ELR (cell line): ENCODE measurements at places on chromosomes 1 and 21.

DNA sequence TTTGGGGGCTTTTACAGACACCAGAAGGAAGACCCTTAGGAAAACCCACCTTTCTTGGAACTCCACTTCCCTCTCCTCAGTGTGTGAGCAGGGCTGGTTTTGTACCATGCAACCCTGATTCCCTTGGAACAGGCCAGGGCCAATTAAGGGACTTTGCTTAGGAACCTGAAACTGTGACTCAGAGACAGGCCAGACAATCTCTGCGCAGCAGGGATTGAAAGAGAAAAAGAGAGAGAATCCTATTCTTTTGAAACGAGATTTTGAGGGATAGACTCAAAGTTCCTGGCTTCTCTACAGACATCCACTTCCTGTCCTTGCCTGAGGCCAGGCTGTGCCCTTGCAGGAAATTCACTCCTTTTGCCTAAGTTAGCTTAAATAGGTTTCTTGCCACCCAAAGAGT, 23.1 kb upstream of the C1orf198 start:
- DNase-seq = peak; percentile 26

DNA sequence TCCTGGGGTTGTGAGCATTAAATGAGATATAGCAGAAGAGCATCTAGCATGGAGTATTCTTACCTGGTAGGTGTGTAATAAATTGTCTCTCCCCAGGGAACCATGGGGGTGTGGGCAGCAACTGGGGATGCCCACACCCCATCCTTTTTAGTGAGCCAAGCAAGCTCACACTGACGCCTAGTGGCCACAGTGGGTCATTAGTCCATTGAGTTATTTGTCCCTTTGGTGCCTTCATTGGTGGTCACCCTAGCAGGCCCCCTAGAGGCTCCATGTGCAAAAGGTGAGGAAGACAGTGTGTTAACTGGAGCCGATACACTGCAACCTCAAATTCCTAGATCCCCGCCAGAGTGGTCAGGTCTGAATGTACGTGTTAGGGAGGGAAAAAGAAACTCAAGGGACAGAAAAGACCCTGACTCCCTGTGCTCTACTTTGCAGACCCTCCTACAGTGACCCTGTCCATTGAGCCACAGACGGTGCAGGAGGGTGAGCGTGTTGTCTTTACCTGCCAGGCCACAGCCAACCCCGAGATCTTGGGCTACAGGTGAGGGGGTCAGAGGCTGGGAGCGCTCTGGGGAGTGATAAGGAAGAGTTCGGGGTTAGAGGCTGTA, 93.3 kb upstream of the CD1D start:
- DNase-seq = peak; percentile 85

- no peak for DNase-seq
Observed at GRCh38 chr21:35573472-35574374, 486.6 kb downstream of the SETD4 start.

DNA sequence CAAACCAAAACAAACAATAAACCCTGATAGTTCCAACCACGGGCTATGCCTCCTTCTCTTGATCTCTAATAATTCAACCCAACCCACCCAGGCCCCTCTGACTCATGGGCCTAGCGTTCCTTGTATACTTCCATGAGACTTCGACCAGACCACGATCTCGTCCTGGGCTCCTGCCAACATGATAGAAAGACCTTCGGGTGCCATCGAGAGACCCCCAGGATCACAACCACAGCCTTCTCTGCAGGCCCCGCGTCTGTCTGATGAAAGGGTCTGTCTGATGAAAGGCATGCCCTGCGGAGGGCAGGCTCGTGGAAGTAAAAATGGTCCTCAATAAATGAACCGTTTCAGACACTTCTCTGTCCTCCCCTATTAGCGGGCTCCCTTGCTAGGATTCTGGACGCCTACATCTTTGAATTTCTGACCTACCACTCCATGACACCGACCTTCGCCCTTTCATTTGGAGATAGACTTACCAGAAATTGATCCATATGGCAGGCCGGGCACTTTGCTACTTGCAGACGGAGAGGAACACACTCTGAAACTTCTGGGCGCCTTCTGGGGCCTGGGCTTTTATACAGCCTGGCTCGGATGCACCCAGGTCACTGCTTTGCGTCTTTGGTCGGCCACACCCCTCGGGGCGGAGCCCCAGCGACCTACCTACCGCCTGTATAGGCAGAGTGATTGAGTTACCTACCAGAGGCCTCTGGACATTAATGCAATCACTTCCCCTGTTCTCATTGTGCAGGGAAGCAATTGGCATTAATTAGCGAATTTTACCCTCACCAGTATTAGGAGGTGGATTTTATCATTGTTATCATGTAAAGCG, 5.3 kb upstream of the KLF18 start:
- no peak for DNase-seq

- DNase-seq = peak; percentile 32
Observed at GRCh38 chr1:47709872-47710231, 272.0 kb downstream of the FOXD2 start.

DNA sequence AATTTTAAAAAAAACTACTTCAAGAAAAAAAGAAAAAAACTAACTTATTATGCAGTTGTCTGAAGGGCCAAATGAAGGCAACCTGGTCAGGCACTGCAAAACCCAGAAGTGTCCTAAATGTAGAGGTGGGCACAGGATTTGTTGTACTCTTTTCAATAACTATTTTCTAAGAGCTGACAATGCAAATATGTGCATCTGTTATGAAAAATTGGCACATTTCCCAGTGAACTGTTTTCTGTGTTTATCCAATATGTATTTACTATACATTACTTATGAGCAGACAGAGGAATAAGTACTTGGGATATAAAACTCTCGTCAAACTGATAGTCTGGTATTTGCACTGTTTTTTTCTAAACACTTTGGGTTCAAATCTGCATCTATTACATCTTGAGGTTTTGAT, 188.0 kb upstream of the C21orf91 start:
- DNase-seq = no peak

DNA sequence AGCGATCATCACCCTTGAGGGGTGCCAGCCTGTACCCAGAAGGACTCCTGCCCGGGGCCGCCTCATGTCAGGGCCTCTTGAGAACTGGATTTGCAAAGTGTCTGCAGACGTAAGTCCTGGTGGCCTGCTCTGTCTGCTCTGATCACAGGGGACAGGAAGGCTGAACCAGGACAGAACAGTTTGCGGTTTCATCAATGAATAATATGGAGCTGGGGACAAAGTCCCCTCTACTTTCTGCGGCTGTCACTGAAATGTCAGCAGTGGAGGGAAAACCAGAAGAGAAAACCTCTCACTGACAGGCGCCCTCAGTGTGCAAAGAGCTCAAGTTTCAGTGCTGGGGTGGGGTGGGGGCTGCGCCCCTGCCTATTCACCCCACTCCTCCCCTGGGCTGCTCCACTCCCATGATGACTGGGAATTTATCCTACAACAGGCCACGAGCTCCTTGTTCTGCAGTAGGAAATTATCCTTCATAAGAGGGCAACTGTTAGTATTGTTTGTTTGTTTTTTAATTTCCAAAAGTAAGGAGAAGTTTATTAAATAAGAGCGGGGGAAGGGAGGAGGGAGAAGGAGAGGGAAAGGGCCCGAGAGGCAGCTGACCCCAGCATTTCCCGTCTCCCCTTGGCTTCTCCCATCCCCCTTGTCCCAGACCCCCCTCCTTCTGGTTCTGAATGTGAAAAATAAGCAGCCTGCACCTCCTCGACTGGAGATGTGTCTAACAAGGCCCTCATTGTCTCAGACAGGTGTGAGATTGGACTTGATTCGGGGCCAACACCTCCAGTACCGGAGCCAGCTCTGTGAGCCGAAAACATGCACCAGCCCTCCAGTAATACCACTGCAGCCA, 149.2 kb downstream of the CLIC6 start:
- DNase-seq = no peak

DNA sequence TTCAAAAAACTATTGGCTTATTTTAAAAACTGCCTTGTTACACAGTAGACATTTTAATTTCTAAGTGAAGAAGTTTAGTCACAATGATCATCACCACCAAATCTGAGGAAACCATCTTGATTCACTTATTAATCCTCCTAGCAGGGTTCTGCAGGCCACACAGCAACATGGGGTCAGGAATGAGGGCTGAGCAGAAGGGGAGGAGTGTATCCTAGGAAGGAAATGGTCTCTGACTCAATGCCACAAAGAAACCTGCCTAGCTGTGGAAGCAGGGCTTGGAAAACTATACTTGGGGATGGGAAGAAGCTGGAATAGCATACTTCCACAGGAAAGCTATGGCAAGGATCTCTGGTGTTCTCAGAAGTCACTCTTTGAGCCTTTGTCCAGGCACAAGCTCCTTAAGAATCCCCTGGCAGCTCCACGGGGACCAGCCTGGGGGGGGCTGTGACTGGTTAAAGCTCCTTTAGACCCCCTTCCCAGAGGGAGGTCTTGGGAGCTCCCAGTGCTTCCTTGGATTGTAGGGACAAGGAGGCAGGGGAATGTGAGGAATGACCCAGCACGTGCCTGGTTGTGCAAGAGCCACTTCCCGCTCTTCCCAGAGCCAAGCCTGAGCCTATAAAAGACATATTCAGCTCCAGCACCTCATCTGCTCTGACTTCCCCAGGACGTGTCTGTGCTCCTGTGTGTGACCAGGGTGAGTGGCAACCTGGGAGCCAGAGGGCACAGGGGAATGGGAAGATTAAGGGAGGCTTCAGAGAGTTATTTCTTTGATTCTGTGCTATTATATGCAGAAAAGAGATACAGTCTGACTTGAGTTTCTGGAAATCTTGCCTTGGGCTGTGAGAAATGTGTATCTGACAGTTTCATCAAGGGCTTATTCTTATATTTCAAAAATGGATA, at the start of gene LCE2A:
Gene LCE2A, plus strand, starts transcription at position 645 of the 900 bp plus-strand sequence. CDS start 557 bp downstream, outside the sequence.
- peak; percentile 54 for DNase-seq
